Ovary (tissue), 10 donors: ENCODE measurements at places on chromosomes 13 and 19. TPM values are rescaled to one million over a fixed set of nuclear protein-coding genes. Genes with fewer than 3 reads are reported as not detected.

DNA sequence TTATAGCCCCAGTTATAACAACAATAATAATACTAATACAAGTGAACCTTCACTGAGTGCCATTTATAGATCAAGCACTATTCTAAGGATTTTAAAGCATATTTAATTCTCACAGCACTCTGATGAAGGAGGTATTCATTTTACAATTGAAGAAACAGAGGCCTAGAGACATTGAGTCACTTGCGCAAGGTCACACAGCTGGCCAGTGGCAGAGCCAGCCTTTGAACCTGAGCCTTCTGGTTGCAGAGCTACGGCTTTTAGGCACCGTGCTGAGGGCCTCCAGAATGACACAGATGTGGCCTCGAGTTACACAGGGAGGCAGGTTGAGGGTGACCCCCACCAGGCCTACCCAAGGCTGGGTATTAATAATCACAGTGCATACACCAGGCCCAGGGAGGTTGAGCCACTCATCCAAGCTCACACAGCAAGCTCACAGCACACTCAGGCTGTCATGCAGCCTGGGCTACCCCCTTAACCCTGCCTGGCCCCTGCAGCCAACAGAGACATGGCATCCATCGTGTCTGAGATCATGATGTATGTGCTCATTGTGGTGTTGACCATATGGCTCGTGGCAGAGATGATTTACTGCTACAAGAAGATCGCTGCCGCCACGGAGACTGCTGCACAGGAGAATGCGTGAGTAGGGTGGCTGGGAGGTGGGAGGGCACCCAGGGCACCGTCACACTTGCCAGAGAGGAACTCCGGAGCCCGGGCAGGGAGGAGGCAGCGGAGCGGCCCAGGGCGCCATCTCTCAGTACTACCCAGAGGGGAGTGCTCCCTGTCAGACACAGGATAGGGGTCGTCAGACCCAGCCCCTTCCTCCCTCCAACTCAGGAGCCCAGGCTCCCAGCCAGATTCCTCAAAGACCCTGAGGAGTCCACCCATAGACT is 2.7 kb upstream of the HPN start:
- no peak for DNase-seq

DNA sequence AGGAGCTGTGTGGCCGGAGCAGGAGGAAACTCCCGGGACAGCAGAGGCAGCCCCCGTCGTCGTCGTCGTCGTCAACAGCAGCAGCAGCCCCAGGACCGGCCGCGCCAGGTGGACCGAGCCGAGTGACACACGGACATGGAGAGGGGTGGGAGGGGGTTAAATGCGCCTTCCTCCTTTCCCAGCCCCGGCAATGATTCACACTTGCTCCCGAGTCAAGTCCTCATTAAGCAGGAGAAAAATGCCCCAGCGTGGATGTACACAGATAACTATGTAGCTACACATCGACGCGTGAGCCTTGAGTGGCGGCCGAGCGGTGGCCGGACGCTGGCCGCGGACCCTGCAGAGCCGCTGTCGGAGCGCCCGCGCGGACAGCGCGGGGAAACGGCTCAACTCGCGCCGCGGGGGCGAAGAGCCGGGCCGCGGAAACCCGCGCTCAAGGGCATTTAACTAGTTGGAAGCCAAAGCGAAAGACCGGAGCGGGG is 645 bp downstream of the UBL3 start:
- peak; percentile 53 for DNase-seq

DNA sequence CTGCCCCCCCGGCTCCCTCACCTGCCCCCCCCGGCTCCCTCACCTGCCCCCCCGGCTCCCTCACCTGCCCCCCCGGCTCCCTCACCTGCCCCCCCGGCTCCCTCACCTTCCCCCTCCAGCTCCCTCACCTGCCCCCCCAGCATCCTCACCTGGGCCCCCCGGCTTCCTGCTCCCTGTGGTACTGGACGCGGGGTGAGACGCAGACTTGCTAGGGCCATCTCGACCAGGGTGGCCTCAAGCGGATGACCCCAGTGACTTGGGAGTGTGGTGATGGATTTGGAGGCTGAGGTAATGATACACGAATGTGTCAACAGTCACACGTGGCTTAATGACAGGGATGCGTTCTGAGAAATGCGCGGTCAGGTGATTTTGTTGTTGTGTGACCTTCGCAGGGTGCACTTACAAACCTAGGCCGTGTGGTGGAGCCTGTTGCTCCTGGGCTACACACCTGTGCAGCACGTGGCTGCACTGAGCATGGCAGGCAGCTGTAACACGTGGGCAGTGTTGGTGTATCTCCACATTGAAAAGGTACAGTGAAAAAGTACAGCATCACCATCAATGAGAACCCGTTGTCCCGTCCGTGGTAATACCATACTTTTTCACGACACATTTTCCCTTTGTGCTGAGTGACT is 197.8 kb downstream of the TEX29 start:
- DNase-seq = no peak

GRCh38 chr13:38483623-38484022 is 134.0 kb downstream of the UFM1 start:
- no peak for DNase-seq

- peak; percentile 3 for DNase-seq
Observed at GRCh38 chr13:113582841-113583631, 1.5 kb upstream of the TFDP1 start.

DNA sequence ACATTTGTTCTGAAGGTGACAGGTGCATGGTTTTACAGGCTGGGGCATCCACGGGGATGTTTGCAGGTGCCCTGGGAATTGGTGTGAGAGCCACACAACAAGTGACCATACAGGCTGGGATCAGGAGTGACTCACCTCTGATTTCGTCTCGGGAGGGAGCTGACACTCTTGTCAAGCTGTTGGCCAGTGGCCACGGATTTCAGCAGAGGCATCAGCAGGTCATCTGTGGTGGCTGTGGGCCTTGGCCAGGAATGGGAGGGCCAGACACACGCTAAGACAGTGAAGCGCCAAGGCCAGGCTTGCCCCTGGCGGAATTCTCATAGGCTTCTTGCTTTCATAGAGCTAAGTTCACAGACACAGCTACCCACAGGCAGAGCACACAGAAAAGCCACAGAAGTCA is 108.6 kb downstream of the HSPH1 start:
- DNase-seq = no peak

GRCh38 chr13:38473305-38473704 is 123.7 kb downstream of the UFM1 start:
- DNase-seq = no peak

ANGPTL8 gene
- 0.50 TPM for total RNA-seq

COMP gene
- 0.92 TPM for total RNA-seq

TSSK6 gene
- total RNA-seq = 0.92 TPM
